Stimulated activated CD4-positive, alpha-beta T cell treated with anti-CD3 and anti-CD28 coated beads, Interleukin-1b, Interleukin-23, amount 100 ng/mL, for 24 hours (primary cell): ENCODE measurements at places on chromosomes 12 and 14.

- no peak for DNase-seq
Observed at GRCh38 chr12:3935078-3935477, 61.9 kb upstream of the PARP11 start.

- DNase-seq, result no peak
Observed at GRCh38 chr14:75559045-75559444, 19.4 kb upstream of the FLVCR2 start.

DNA sequence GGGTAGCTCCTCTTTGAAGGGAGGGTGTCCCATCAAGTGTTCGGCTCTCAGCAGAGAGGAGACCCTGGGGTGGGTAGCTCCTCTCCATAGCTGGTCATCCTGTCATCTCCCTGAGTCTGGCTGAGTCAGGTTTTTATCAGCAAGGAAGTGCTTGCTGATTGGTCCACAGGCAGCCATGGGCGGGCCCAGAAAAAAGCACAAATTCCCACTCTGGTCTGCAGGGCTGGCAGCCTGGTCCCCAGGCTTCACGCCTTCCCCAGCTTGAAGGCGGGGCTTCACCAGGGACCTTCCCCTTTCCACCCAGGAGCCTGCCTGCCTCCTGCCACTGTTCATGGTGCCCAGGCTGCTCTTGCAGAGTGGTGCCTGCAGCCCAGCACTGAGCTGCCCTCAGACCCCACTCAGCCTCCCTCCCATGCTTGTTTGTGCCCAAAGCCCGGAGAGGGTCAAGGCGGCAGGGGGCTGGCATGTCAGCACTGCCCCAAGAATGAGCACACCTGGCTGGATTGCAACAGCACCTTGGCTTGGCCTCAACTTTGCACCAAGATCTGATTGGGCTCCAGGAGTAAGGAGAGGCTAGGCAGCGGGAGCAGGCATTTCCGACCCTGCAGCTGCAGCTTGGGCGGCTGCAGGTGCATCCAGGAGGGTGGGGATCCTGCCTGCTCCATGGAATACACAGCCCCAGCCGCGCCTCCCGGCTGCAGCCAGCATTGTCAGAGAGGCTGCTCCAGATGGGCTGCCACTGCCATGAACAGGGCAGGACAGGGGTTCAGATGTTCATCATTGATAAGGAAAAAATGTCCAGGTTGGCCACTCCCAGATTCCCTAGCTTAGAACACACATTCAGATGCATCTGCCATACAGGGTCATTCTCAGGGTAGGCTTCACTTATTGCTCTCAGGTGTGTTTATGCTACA, 22.0 kb upstream of the WDR89 start:
- no peak for DNase-seq

DNA sequence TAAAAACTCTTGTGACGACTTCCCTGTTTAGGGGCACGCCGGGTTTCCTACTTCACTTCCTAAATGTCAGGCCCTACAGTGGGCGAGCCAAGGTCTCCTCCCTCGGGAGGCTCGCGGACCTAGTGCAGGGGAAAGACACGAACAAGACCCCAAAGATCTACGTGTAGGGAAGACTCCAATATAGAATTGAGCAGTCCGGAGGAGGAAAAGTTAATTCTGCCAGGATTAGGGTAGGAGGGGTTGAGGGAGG, 564 bp downstream of the ATXN3 start:
- DNase-seq, result no peak

DNA sequence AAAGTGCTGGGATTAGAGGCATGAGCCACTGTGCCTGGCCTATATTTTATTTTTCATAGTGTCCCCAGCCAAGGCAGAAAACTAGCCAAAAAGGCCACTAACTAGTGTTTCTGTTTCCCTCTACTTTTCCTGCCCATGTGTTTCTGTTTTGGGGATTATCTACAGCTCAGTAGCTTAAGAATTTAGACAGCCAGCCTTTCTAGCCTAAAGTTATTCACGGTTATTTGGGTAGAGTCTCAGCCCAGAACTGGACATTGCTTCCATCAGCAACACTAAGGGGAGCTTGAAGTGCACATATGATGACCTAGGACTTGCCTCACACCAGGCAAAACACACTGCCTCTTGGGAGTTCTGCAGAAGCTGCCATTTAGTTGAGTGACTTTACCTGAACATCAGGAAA, 17.9 kb downstream of the PROX2 start:
- no peak for DNase-seq

DNA sequence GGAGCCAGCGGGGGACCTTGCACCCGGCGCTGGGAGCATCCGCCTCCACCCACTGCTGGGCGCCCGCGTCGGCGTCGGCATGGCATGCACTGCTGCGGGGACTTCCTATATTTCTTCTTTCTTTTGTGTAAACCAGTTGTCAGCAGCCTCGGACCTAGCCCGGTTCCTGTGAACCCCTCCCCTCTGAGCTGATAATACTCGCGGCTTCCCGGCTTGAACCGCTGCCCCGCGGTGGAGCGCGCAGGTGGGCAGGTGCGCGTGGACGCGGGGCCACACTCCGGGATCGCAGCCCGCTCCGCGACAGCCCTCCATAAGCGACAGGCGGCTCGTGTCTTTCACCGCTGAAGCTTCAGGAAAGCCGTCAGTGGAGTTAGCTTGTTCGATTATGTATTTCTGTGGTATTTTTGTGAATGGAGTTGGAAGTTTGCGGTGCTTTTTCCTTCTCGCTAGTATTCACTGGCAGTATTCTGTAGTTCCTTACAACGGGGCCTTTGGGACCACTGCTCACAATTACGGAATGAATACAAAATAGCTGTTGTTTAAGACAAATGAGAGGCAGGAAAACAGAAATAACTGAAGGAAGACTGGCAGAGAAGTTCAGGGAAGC, 870 bp downstream of the BMAL2 start:
- DNase-seq, result peak; percentile 7

DNA sequence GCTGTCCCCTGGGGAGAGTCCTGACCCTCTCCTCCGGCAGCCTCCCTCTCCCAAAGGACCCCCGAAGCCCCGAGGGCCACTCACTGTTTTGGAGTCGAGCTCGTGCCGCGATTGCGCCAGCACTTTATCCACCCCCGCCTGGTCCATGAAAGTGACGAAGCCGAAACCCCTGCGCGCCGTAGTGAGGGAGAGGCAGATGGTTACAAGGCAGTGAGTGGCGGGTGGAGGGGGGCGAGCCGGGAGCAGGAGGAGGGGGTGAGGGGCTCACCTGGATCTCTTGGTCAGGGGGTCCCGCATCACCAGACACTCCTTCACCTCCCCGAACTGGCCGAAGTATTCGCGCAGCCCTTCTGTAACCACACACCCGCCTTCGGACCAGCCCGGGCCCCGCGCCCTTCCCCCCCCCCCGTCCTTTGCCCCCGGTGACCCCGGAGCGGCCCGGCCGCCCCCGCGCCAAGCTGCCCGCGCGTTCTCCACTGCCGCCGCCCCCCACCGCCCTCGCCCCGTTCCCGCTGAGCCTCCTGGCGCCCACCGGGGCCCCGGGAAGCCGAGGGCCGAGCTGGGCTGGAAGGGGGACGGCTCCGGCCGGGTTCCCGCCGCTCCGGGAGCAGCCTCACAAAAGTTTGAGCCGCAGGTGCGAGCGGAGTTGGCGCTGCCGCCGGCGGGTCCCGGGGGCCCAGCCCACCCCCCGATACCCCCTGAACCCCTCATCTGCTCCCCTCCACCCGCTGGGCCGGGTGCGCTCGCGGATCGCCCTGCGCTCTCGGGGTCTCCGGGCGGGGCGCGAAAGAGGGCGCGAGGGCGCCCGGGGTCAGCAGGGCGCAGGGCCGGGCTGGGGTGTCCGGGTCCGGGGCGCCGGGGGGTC, 808 bp downstream of the MSI1 start:
- DNase-seq, result peak; percentile 33

- no peak for DNase-seq
Observed at GRCh38 chr14:87334997-87335685, 657.8 kb downstream of the GALC start.

DNA sequence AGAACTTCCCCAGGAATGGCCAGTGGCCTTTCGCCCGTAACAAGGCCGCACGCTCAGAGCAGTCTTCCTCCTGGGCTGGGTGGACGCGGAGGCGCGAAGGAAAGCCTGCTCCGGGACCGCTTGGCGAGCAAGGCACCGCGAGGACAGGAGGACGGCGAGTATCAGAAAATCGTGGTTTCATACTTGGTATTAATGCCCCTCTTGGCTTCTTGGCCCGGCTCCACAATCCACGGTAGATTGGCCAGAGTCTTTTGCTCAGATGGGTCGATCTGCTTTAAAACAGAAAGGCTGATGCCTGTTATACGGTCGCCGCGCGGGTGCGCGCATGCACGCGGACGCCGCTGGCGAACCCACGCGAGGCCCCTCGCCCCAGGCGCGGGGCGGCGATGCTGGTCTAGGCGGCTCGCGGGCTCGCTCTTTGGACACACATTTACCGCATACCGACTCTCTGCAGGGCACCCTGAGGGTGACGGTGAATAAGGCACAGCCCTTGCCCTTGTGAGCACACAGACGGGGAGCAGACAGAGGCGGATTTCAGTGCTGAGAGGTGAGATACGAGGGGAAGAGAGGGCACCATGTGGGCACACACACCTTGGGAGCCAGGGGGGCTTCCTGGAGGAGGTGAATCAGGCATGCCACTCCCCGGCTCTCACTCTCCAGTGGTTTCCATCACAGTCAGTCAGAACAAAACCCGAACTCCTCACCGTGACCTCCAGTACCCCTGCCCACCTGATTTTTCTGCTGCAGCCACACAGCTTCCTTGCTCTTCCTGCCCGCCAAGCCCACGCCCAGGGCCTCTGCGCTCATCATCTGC, 100.7 kb downstream of the APAF1 start:
- no peak for DNase-seq

GRCh38 chr14:99571303-99571986, 32.6 kb downstream of the CCDC85C start:
- no peak for DNase-seq

GRCh38 chr12:45987340-45987727, 3.0 kb downstream of the SCAF11 start:
- DNase-seq, result no peak

GRCh38 chr12:65364046-65364445, 85.6 kb downstream of the MSRB3 start:
- DNase-seq, result no peak

- no peak for DNase-seq
Observed at GRCh38 chr12:47340411-47341015, 260.8 kb upstream of the AMIGO2 start.

DNA sequence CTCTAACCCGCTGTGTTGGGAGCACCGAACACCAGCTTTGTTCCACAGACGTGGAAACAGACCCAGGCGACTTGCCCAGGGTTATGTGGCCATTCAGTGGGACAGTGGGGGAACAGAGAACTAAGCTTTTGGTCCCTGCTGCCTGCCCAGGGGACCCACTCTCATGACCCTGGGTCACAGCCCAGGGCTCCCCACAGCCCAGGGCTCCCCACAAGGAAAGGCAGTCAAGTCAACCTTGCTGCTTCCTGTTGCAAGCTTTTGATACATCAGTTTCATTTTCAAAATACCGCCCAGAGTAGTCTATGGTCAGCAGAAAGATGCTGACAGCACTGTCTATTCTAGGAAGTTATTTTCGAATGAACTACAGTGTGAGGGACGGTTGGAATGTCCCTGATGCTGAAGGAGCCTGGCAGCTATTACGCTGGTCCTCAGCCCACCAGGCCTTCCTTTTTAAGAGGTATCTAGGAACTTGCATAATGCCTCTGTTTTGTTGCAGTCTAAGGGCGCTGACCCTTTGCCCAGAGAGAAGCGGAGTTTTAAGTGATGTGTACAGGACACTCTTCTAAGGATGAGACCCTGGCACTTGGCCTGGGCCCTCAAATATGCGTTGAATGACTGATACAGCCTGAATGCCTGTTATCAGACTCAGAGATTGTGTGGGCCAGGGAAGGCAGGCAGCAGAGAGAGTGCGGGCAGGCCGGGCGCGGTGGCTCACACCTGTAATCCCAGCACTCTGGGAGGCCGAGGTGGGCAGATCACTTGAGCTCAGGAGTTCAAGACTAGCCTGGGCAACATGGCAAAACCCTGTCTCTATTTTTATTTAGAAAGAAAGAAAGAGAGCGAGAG, 12.6 kb upstream of the TTC7B start:
- DNase-seq, result no peak

- DNase-seq, result no peak
Observed at GRCh38 chr12:119744900-119745606, 77.1 kb downstream of the PRKAB1 start.

- no peak for DNase-seq
Observed at GRCh38 chr12:103422746-103423515, 72.8 kb downstream of the C12orf42 start.

- no peak for DNase-seq
Observed at GRCh38 chr12:7937833-7938506, 2.0 kb upstream of the SLC2A3 start.

DNA sequence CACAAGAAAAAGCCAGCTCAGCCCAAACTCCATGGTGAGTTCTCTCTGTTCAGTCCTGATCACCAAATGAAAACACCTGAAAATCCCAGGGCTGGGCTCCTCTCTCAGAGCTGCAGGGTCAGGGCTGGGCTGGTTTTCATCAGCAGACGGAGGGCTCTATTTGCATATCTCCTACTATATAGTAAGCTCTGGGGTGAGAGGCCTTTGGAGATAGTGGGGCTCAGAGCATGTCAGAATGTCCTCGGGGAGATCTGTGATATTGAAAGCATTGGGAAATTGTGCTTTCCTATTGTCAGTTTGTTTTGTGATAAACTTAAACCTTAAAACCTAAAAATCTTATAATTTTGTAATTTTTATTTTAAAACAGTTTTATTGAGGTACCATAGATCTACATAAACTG, 742.6 kb downstream of the TMEM121 start:
- no peak for DNase-seq

DNA sequence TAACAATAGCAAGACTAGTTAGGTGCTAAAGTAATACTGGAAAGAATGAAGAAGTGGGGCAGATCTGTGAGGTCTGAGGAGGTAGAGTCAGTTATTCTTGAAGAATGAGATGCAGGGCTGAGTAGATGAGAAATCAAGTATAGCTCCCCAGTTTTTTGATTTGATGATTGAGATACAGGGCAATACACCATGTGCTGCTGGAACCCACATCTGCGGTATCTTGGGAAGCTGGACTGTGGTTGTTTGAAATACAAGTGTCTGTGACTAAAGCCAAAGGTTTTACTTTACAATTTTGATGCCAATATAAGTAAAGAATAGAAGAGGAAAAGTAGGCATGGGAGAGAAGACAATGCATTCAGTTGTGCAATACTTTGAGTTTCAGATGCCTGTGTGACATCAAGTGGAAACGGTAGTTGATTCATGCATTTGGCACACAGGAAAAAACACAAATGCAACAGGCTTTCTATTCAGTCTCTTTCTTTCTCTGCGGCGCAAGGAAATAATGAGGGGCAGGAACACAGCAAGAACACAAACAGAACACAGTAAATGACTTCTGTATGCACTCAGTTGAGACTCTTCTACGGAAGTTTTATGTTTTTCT, 190.2 kb upstream of the SLC38A2 start:
- no peak for DNase-seq

GRCh38 chr14:24080888-24081738, 9.8 kb downstream of the CPNE6 start:
- peak; percentile 58 for DNase-seq

GRCh38 chr14:59060841-59061240, 127.6 kb upstream of the DAAM1 start:
- no peak for DNase-seq

DNA sequence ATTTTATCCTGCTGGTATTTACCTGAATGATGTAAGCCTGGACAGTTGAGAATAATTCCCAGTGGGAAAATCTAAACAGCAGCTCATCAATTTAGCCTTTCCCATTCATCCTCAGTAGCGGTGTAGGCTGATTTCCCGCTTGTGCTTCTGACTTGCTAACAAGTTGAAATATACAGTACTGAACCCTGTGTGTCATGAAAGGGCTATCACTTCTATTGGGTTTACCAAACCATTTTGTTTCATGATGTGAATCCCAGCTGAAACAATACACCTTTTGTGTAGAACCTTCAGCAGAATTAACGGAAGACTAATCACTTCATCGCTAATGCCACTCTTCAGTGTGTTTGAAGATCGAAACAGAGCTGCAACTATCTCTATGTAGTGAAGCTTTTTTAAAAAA, 88.4 kb downstream of the POLR3B start:
- no peak for DNase-seq
